ENCODE measurements at places on chromosomes 16 and 17. TPM values are rescaled to one million over a fixed set of nuclear protein-coding genes. Genes with fewer than 3 reads are reported as not detected.

DNA sequence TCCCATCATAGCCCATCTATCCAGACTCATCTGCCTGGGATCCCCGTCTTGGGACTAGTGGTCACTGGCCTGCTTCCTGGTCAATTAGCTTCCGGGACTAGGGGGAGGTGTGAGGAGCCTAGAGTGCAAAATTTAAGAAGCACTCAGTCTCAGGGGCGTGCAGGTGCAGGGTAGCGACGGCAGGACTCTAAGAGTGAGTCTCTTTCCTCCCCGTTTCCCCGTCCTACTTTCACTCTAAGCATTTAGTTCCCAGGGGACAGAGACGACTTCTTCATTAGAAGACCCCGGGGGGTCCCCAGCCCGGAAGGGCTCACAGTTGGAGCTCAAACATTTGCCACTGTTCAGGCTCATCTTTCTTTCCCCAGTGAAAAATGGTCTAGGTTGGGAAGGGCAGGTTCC is 677 bp upstream of the ZNHIT3 start:
- peaks cover 17% of the 10 kb centered on the region for H3K36me3 ChIP-seq
- peaks cover 50% of the 10 kb centered on the region for H3K4me1 ChIP-seq
- peaks cover 17% of the 10 kb centered on the region for H3K27me3 ChIP-seq
- H3K27ac ChIP-seq = peak overlapping the region; percentile 99
- peak overlapping the region; percentile 100 for H3K4me3 ChIP-seq
- no peak for DNase-seq

IL17C gene
- not detected for total RNA-seq

- no peaks in the 10 kb centered on the region for H3K36me3 ChIP-seq
- DNase-seq = no peak
- no peaks in the 10 kb centered on the region for H3K4me1 ChIP-seq
- no peak overlapping the region for H3K4me3 ChIP-seq
- H3K27me3 ChIP-seq = no peaks in the 10 kb centered on the region
- H3K27ac ChIP-seq = no peak overlapping the region
Observed at GRCh38 chr16:65201511-65201910, 79.6 kb upstream of the CDH11 start.

C1QBP gene
- 410 TPM for total RNA-seq

DNA sequence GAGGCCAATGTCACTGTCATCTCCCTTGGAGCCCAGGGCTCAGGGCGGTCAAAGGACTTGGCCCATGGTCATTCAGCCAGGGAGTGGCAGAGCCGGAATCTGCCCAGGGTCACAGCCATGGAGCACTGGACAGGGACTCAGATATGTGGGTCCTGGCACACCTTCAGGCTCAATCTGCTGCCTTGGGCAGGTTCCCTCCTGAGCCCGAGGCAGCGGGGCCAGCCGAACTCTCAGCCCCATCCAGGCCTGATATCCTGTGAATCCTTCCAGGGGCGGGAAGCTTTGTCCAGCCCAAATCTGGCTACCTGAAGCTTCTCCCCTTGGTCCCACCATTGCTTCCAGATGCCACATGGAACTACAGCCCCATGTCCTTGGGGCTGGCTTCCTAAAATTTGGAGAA is 12.2 kb upstream of the CDIPT start:
- H3K4me3 ChIP-seq = no peak overlapping the region
- peaks cover 14% of the 10 kb centered on the region for H3K4me1 ChIP-seq
- no peaks in the 10 kb centered on the region for H3K36me3 ChIP-seq

BANP gene
- 35.4 TPM for total RNA-seq

DNA sequence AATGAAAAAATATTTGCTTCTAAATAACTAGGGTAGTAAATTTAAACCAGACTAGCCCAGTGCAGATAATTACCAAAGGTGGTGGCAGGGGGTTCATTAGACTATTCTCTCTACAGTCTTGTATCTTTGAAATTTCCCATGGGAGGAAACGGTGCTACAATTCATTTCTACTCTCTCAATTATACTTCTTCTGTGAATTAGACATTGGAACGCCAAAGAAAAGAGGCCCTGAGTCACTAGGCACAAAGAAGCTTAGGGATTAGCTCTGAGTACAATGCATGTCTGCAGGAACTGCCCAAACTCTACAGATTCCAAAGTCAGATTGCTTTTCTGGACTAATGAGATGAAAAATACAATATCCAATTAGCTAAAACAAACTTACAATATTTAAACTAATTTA is 30.7 kb upstream of the ARL6IP1 start:
- peaks cover 12% of the 10 kb centered on the region for H3K4me1 ChIP-seq
- no peaks in the 10 kb centered on the region for H3K27me3 ChIP-seq
- no peak for DNase-seq
- peaks cover 51% of the 10 kb centered on the region for H3K36me3 ChIP-seq
- no peak overlapping the region for H3K4me3 ChIP-seq

DNA sequence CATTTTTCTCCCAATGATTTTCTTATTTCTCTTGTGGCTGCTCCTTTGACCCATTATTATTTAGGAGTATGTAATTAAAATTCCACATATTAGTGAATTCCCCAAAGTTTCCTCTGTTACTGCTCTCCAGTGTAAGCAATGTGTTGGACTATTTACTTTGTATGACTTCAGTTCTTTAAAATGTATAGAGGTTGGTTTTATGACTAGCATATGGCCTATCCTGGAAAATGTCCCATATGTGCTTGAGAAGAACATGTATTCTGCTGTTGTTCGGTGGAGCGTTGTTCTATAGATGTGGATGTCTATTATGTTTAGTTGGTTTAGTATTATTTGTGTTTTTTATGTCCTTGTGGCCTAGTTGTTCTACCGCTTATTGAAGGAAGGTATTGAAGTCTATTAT is 6.0 kb upstream of the NT5M start:
- DNase-seq = no peak
- H3K36me3 ChIP-seq = no peaks in the 10 kb centered on the region
- H3K27me3 ChIP-seq = peaks cover 6% of the 10 kb centered on the region
- H3K27ac ChIP-seq = no peak overlapping the region
- H3K4me1 ChIP-seq = peaks cover 15% of the 10 kb centered on the region

HS3ST3B1 gene
- 33.8 TPM for total RNA-seq

DNA sequence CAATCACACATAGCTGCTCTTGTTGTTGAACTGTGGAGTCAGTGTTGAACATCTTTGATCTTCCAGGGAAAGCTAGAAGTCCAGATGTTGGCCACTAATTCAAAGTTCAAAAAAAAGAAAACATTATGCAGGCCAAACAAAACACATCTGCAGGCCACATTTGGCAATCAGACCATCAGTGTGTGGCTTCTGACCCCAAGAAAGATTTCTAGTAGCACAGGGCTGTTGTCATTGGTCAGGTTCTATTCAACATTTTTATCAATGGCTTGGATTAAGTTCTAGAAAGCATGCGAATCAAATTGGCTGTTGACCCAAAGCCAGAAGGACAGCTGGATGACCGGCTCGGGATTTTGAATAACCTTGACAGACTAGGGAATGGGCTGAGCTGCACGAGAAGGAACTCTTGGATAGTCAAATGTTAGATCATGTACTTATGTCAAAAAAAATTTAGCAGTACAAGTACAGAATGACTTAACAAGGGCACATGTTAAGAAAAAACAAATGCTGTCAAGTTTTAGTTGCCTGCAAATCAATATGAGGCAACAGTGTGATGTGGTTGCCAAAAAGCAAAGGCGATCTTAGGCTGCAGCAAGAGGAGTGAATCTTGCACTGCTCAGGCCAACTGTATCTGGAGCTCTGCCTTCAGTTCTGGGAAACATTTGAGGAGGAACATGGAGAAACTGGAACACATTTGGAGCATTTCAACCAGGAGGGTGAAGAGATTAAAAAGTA is 187.6 kb downstream of the RGS9 start:
- no peak overlapping the region for H3K27ac ChIP-seq
- H3K4me1 ChIP-seq = no peaks in the 10 kb centered on the region
- no peak overlapping the region for H3K4me3 ChIP-seq
- H3K27me3 ChIP-seq = no peaks in the 10 kb centered on the region

AOC2 gene
- 4.0 TPM for total RNA-seq

DNA sequence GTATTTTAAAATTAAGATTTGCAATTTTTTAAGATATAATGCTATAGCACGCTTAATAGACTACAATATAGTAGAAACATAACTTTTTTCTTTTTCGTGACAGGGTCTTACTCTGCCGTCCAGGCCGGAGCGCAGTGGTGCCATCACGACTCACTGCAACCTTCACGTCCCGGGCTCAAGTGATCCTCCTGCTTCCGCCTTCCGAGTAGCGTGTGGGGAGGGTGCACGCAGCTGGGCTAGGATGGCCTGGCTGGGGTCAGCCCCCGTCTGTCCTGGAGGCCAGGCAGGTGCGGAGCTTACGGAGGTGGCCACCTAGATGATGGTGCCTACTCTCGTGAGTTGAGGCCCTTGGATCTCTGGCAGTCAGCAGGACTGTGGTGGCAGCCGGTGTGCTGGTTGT is 50.1 kb downstream of the JPH3 start:
- no peaks in the 10 kb centered on the region for H3K36me3 ChIP-seq
- no peaks in the 10 kb centered on the region for H3K4me1 ChIP-seq
- H3K27me3 ChIP-seq = peaks cover 10% of the 10 kb centered on the region
- no peak overlapping the region for H3K27ac ChIP-seq
- no peak for DNase-seq

GRCh38 chr16:78310196-78310595 is 210.7 kb downstream of the WWOX start:
- H3K27ac ChIP-seq = no peak overlapping the region
- H3K4me3 ChIP-seq = no peak overlapping the region
- H3K4me1 ChIP-seq = peaks cover 6% of the 10 kb centered on the region
- no peaks in the 10 kb centered on the region for H3K36me3 ChIP-seq
- DNase-seq = no peak

DNA sequence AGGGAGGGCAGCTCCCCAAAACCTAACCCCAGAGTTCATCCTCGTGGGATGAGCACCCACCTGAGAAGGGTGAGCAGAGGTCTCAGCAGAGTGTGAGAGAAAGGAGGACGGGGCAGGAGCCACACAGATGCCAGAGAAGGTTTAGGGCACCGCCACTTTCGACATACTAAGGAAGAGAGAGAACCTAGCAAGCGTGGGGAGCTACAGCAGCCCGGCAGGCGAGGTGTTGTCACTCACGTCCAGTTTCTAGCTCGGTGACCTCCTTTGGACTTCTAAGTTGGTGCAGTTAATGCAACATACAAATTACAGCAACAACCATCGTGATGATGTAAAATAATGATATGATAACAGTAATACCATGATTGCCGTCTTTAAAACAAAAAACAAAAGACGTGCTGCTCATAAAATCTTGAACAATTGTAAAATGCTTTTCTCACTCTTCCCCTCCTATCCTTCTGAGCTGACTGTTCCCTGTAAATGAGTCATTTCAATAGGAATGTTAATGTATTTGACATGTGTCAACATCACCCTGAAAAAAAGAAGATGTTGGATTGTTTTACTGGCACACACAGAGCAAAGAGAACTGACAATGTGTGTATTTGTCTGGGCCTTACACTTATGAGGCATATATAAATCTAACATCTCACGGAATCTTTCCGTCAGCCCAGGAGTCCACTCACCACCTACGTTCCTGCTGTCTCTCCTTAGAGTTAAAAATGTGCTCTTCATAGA is 158.2 kb upstream of the MAF start:
- H3K4me1 ChIP-seq = peaks cover 37% of the 10 kb centered on the region
- DNase-seq = no peak
- peaks cover 2% of the 10 kb centered on the region for H3K27me3 ChIP-seq
- peaks cover 4% of the 10 kb centered on the region for H3K36me3 ChIP-seq
- no peak overlapping the region for H3K4me3 ChIP-seq

GRCh38 chr17:75041656-75042280 is 5.0 kb downstream of the ATP5PD start:
- H3K27ac ChIP-seq = no peak overlapping the region
- no peak overlapping the region for H3K4me3 ChIP-seq
- no peaks in the 10 kb centered on the region for H3K27me3 ChIP-seq
- peaks cover 16% of the 10 kb centered on the region for H3K4me1 ChIP-seq
- H3K36me3 ChIP-seq = peaks cover 18% of the 10 kb centered on the region

DNA sequence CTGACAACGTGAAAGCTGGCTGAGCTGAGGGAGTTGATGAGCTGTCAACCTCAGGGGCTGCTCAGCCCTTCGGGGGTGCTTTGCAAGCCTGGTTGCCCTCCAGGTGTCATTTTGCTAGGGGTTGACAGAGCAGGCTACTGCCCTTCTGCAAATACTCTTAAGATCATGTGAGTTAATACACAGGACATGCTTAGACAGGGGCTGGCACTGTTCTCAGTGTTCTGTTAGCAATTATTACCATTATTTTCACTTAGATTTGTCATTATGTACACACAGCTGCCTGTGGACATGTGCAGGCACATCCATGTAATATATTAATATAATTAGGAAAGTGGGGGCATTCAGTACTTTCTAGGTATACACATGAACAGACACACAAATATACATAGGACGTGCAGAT is 554.3 kb upstream of the HSBP1 start:
- H3K27me3 ChIP-seq = no peaks in the 10 kb centered on the region
- no peak overlapping the region for H3K4me3 ChIP-seq
- DNase-seq = no peak
- no peaks in the 10 kb centered on the region for H3K36me3 ChIP-seq
- H3K27ac ChIP-seq = no peak overlapping the region
- no peaks in the 10 kb centered on the region for H3K4me1 ChIP-seq

DNA sequence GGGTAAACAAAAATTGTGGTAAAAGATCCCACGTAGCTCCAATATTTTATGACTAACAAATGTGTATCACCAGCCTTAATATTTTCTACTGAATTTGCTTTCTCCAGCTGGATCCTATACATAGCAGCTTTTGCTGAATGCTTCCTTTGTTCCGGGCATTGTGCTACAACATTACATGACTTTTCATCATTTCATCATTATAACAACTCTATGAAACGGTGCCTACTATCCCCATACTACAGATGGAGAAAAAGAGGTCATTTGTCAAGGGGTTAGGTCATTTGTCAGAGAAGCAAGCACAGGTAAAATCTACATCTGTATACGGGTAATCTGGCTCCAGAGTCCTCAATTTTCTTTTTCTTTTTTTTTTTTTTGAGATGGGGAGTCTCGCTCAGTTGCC is 74.3 kb downstream of the KANSL1 start:
- H3K36me3 ChIP-seq = peaks cover 13% of the 10 kb centered on the region
- no peaks in the 10 kb centered on the region for H3K27me3 ChIP-seq
- no peak overlapping the region for H3K4me3 ChIP-seq
- H3K4me1 ChIP-seq = peaks cover 61% of the 10 kb centered on the region
- no peak for DNase-seq

ARHGDIG gene
- total RNA-seq = not detected

SARM1 gene
- total RNA-seq = 40.7 TPM

DNA sequence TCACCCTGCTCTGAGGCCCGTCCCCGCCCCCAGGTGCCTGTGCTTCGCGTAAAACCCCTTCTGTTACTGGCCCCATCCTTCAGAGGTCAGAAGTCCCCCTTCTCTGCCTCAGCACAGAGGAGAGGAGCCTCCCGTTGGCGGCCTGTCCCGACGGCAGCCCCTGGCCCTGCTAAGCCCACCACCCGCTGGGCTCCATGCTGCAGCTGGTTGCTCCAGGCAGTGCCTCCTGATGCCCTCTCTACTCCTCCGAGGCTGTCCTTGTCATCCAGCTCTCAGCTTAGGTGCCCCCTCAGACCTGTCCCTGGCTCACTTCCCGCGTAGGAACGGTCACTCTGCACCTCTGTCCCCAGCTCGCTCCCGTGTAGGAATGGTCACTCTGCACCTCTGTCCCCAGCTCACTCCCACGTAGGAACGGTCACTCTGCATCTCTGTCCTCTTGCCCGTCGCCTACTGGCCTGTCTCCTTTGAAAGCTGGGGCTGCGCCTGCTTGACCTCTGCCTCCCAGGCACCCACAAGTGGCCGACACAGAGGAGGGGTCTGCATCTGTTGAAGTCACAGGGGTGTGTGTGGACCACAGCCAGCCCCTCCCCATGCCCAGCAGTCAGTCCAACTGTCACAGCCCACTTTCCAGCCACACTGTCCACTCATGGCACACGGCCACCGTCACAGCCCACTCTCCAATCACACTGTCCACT is 31.7 kb upstream of the ZC3H18 start:
- peaks cover 5% of the 10 kb centered on the region for H3K36me3 ChIP-seq
- no peaks in the 10 kb centered on the region for H3K4me1 ChIP-seq
- DNase-seq = no peak
- H3K4me3 ChIP-seq = no peak overlapping the region
- no peak overlapping the region for H3K27ac ChIP-seq

All from activated T-helper 1 cell treated with anti-CD3 and anti-CD28 coated beads, Interleukin-12 subunit alpha, Interleukin-12 subunit beta, Interleukin-2, Interleukin-4 antibody, amounts not matched to agents 30 ng/mL and 10 ng/mL and 1 ng/mL, durations not matched to agents 14 hours and 24 hours and 36 hours (primary cell).